OCI-M1 (cell line): ENCODE measurements at places on chromosomes 13 and 19.

DNA sequence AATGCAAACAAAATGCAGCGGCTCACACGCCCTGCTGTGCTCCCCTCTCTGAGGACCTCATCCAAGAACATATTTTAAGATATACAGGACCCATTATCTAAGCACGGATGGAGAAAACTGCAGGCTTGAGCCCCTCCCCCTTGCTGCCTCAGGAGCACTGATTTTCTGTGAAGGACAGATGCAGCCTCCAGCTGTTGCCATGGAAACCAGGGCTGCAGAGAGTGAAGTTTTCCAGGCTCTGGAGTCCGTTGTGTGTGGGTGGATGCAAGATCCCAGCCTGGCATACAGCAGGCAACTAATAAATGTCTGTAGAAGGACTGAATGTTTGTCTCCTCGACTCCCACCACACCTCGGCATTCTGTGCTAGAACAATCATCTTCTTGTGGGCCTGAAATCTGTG lies 105.6 kb upstream of the PEG3 start:
- DNase-seq, result no peak

DNA sequence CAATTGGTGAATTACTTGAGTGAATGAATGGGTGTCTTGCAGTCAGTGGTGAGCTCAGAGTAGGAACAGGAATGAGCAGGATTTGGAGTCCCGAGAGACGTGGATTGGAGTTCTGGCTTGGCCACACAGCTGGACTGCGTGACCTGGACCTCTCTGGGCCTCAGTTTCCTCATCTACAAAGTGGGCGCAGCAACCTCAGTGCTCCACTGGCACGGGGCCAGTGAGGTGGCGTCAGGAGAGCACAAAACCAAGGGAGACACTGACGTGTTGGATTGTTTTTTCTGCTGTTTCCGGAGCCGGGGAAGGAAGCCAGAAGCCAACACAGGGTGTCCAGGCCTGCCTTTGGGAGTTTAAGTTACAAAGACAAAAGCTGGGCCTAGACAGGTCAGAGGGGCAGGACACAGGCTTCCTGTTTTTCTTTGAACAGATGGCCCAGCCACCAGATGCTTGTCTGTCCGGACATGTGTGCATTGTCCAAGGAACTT lies 6.5 kb upstream of the DOCK6 start:
- peak; percentile 60 for DNase-seq

DNA sequence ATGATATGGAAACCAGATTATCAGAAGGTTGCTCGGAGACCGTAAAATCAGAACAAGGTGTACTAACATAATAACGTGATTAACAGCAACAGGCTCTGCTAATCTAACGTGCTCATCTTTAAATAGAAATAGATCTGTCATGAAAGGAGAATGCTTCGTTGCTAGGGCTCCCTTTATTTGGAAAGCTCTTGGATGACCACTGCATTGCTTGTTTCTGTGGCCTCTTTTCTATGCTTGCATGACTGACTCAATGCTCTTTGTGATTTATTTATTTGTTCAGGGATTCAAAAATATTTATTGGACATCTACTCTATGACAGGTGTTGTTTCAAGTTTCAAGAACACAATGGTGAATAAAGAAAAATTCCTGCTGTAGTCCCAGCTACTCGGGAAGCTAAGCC lies 22.3 kb upstream of the ZDHHC20 start:
- no peak for DNase-seq

GRCh38 chr19:917323-918151 lies at the start of gene KISS1R:
KISS1R (plus strand) TSS chr19:917333; CDS start chr19:917503, 170 bp downstream.
- peak; percentile 57 for DNase-seq
